ENCODE measurements at places on chromosomes 6 and 20.
A peak's percentile ranks its signal among the peaks of the same experiment; 100 is the strongest.

DNA sequence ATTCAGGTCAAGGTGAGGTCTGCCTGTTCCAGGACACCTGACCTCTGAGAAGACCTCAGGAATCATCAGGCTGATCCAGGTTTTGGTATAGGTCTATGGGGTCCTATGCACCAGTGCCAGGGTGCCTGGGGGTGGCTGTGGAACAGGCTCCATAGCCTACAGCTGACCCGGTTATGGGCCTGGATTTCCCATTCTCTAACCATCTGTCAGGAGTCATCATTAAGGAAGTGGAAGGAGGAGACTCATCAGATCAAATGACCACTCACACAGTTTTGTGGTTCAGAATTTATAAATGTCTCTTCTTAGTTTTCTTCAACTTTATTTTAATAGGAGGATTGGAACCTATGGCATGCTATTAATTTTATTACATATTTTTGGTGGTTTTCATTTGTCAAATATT, 14.8 kb downstream of the PLA2G7 start:
- DNase-seq, result no peak

DNA sequence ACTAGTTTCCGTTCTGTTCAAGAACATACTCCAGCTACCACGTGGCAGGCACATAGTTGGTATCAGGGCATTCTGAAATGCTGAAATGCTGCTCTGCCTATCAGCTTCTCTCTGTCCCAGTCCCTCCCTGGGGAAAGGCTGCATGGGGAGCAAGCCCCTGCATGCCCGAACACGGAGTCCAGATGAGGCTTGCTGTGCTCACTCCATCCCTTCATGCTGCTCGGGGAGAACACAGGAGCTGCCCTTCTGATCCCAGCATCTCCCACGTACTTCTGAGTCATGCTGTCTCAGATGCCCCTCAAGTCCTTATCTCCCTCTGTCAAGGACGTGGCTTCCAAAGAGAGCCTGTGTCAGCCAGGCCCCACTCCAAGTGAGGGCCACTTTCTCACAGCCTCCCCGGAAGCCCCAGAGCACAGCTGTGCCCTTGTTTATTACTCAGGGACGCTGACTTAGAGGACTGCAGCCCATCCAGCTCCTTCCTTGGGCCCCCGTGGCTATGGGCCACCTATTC, 29.4 kb downstream of the THBS2 start:
- peak; percentile 95 for DNase-seq

GRCh38 chr20:7879883-7880282, 60.4 kb downstream of the HAO1 start:
- DNase-seq, result no peak

DNA sequence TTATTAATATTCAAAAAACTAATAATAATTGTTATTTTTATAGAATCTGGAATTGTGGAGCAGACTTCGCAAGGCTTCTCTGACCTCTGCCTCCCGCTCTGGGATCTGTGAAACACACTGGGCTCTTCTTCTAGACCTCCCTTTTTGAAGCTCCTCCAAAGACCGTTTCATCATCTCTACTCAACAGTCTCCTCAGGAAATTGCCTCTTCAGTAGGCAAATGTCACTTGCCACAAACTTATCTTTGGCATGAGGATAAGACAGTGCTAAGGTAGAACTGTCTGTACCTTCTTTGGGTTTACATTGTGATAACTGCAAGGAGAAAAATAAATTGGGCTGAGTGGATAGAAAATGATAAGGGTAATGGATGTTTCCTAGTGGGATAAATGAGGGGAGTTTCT, 2.3 kb upstream of the MAS1L start:
- no peak for DNase-seq

- no peak for DNase-seq
These were observed 567.4 kb downstream of the COL12A1 start for GRCh38 chr6:74638412-74638811.

DNA sequence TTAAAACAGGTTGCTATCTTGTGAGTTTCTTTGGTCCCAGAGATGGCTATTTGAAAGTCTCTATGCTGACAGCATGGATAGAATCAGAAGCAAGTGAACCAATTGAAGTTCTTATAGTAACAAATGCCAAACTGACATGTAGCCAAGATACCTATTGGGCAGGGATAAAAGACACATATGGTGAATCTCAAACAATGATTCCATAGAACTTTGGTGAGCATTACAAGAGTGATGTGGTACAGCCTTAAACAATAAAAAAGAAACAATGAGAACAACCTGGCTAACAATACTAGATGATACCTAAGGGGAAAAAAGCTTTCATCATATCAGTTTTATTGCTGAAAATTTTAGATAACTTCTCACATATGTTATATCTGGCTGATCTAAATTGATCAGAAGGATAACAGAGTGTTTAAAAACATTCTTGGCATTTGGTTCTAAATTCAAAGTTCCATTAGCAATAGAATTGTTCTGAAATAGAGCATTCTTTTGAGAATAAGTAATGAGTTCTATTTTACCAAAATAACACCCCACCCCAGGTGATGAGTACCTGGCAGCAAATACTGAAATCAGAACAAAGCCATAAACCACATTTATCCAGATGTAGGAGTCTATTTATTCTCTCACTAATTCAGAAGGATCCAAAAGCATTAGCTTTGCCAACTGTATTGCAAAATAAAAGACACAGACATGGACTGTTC, 5.8 kb upstream of the HMGCLL1 start:
- DNase-seq, result no peak
